ENCODE measurements at places on chromosomes 11 and 22.

- DNase-seq = no peak
These were observed 13.3 kb downstream of the ARHGAP1 start for GRCh38 chr11:46686886-46687795.

DNA sequence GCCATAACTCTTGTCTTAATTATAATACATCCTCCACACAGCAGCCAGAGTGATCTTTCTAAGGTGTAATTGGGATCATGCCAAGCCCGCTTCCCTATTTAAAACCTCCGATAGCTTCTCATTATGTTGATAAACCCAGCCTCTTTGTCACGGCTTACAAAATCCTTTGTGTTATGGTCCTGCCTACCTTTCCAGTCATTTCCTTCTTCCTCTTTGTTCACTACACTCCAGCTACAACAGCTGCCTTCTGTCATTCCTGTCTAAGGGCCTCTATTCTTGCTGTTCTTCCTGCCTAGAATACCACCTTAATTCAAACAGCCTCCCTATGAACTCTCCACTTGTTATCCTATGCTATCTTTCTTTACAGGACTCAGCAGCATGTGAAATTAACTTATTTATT, 70.6 kb upstream of the CAPRIN1 start:
- no peak for DNase-seq

- DNase-seq = no peak
These were observed 79.8 kb upstream of the GRK3 start for GRCh38 chr22:25484521-25485315.

GRCh38 chr11:128670631-128671030, 23.2 kb upstream of the FLI1 start:
- no peak for DNase-seq

GRCh38 chr22:32810555-32811133, 9.1 kb downstream of the TIMP3 start:
- peak; percentile 1 for DNase-seq

GRCh38 chr22:41919357-41920224, 4.7 kb upstream of the SHISA8 start:
- no peak for DNase-seq

DNA sequence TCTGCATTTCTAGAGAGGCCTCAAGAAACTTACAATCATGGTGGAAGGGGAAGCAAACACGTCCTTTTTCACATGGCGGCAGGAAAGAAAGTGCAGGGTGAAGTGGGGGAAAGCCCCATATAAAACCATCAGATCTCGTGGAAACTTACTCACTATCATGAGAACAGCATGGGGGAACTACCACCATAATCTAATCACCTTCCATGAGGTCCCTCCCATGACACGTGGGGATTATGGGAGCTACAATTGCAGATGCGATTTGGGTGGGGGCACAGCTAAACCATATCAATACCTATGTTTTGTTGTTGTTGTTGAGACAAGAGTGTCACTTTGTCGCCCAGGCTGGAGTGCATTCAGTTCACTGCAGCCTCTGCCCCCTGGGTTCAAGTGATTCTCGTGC, 29.9 kb downstream of the SFI1 start:
- no peak for DNase-seq

DNA sequence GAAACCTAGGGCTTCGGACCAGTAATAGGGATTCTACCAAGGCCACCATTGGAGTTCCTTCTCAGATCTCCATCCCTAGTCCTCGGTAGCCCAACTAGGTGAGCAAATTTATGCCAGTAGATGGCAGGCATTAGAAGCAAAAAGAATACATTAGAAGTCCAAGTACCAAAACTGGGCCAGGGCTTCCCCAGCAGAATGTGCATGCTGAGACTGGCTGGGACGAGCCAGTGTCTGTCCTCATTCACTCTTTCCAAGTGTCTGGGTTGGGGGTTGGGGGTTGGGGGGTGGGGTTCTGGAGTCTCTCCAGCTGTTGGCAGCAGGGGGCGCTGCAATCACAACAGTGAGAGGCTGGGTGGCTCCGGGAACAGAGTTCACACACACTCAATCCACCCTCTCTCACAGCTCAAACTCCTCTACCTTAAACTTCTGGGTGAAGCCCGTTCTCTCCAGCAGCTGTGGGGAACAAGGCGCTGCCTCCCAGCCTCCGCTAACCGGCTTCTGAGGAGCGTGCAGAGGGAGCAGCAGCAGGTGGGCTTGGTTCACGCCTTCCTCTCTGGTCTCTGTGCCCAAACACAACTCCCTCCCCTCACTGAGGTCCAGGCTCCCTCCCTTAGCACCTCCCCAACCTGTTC, 57.5 kb downstream of the BTG4 start:
- peak; percentile 80 for DNase-seq

DNA sequence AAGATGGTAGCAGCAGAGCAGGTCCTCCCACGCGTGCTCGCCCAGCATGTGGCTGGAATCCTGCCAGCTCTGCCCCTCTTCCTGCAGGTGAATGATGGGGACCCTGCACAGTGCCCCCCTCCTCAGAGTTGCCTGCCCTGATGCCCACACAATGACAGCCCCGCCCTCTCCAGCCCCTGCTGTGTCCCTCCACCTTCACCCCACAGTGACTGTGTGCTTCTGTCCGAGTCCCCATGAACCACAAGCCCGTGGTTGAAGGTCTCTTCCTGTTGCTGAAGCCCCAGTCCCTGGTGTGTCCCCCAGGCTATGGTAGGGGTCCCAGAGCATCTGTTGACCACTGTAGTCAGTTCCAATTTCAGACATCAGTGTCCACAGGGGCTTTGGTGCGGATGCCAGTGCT, 71.0 kb downstream of the BRD1 start:
- DNase-seq = no peak

GRCh38 chr22:46766611-46767010, 4.2 kb downstream of the TBC1D22A start:
- no peak for DNase-seq

DNA sequence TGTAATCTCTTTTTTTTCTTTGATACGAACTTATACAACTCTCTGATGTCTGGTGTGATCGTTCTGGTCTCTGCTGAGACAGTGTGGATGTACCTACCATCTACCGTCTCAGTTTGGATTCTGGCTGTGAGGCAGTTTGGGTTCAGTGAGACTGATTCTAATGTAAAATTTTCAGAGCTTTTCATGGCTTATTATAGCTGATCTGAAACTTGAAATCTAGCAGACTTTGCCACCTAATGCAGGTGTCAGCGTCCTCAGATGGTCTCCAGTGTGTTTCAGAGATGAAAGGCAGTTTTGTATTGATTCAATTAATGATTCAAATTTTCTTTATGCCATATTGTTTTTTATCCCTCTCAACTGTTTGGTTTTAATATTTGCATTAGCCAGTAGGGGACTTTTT, 35.9 kb downstream of the PPFIBP2 start:
- no peak for DNase-seq

GRCh38 chr22:27336151-27337090, 465.1 kb downstream of the MN1 start:
- peak; percentile 19 for DNase-seq

GRCh38 chr22:43338766-43339345, 4.3 kb downstream of the SCUBE1 start:
- DNase-seq = no peak

DNA sequence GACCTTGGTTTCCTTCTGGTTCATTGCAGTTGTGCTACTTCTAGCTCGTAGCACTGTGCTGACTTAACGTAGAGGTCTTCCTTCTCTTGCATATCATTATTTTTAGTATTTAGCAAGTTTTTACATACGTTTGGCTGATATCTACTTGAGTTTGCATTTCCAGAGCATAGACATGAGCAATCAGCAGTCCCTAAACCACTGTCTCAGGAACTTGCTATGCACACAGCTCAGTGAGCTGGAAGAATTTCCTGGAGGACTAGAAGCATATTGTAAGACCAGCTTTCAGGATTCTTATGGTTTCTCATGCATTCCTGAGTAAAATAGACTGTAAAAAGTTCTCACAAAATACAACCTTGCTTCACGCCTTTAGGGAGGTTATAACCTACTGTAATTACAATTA, 226.7 kb upstream of the PDGFD start:
- DNase-seq = peak; percentile 25

DNA sequence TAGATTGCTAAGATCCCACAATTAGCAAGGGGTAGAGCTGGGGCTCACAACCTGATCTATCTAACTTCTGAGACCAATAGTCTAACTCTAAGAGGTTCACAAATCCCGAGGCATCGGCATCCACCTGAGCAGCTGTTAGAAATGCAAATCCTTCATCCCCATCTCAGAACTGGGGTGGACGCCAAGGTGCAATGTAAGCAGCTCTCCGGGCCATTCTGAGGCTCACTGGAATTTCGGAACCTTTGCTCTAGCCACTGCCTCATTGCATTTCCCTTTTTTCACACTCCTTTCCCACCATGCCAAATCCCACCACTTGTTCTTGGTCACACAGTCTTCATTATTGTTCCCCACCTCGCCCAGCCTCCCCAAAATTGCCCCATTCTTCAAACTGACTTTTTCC, 29.8 kb downstream of the MAML2 start:
- no peak for DNase-seq

DNA sequence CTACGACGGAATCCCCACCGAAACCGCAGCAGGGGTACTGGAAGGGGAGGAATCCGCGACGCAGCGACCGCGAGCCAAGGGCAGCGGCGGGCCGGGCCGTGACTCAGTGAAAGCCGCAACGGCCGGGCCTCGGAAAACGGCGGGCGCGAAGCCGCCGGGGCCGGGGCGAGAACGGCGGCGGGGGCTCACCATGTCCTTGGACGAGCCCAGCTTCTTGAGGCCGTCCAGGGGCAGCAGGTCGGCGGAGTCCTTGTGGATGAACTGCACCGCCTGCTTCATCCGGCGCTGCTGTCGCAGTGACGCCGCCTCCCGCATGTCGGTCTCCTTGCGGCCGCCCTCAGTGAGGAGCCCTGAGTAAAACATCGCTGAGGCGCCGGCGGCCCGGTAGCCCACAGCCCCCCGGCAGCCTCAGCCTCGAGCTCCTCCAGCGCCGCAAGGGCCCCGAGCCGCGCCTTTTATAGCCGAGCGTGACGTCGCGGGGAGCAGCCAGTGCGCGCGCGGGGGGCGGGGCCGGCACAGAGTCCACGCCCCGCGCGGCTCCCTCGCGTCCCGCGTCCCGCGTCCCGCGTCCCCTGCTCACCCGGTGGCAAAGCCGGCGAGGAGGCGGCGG, at the start of gene NRIP3:
Gene NRIP3 (minus strand): TSS at position 429 of the 610 bp plus-strand sequence. CDS start 66 bp downstream, at position 363.
- no peak for DNase-seq

- no peak for DNase-seq
These were observed 1.6 kb downstream of the PKNOX2 start for GRCh38 chr11:125165843-125166763.

- peak; percentile 69 for DNase-seq
These were observed 6.9 kb upstream of the POLDIP3 start for GRCh38 chr22:42621505-42622002.

- no peak for DNase-seq
These were observed 62.5 kb downstream of the DGCR2 start for GRCh38 chr22:19059481-19060278.

DNA sequence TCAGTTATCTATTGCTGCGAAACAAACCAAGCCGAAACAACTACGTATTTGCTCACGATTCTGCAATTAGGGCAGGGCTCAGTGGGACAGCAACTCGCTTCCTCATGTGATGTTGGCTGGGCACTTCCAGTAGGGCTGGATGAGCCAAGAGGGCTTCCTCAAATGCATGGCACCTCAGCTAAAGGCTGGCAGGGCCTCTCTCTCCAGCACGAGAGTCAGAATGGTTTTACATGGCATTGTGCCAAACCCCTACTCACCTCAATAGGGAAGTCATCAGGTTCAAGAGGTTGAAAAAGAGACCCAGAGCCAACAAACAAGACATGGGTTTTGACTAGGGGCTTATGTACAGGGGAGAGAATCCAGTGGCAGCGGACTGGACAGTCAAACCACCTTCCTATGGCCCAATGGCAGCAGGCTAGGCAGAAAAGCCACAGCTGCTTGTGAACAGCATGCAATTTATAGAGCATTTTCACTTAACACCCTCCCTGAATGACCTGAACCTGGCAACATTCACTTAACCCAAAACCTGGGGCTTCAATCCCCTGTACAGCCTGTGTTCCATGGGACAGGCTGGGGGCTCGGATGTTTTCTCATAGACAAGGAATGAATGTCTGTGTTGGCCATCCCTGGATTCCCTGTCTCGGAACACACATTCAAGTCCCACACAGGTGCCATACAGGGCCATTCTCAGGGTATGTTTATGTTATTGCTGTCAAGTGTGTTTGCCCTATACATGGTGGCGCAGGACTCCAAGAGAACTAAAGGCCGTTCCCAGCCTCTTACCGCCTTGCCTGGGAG, 154.2 kb upstream of the NAV2 start:
- DNase-seq = no peak

DNA sequence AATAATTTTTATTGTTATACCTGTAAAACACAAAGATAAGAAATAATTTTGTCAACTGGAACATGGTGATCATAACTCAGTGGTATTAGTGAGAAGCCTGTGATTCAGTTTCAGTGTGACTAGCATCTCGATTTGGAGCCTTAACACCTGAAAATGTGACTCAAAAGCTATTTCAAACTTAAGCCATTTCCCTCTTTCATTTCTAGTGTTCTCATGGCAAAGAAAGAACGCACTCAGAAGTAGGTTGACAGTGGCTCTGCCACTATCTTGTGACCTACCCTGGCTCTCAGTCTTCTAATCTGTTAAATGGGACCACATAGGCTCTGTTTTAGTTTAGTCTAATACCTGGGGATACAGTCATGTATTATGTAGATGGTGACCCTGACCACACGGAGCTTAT, 62.7 kb downstream of the ISX start:
- no peak for DNase-seq

DNA sequence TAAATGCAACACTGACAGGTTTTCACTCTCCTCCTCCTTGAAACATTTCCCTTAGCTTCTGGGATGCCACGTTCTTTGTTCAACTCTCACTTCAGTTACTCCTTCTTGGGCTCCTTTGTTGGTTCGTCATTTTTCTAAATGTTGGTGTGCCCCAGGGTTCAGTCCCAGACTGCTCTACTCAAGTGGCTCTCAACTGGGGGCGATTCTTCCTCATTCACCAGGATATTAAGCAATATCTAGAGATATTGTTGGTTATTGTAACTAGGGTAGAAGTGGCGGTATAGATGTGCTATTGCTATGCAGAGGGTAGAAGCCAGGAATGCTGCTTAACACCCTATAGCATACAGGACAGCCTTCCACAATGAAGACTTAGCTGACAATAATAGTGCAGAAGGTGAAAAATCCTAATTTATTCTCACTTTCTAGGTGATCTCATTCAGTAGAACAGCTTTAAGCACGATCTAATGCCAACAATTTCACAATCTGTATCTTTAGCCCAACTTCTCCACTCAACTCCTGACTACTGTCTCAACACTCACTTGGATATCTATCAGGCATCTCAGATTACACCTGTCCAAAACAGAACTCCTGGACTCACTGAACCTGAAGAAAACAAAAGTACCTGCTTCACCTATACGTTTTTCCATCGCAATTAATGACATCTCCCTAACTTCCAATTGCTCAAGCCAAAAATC, 4.6 kb downstream of the NUP160 start:
- DNase-seq = no peak

DNA sequence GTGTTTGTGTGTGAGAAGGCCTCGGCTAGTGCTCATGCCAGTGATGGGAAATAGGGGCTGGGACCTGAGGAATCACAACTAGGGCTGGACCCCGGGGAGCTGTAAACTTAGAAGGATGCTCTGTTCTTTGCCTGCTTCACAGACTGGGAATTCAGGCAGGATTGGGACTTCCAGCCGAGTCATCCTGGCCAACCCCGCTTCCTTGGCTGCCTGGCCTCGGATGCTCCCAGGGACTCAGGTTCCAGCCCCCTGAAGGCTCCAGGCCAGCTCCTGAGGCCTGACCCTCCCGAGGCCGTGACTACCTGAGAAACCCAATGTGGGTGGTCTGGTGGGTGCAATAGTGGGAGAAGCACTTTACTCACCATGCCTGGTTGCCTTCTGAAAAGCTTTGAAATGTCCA, 44.7 kb downstream of the IRAG1 start:
- DNase-seq = no peak

Data from PC-3 (cell line).